ENCODE measurements at places on chromosomes 2 and 18.

DNA sequence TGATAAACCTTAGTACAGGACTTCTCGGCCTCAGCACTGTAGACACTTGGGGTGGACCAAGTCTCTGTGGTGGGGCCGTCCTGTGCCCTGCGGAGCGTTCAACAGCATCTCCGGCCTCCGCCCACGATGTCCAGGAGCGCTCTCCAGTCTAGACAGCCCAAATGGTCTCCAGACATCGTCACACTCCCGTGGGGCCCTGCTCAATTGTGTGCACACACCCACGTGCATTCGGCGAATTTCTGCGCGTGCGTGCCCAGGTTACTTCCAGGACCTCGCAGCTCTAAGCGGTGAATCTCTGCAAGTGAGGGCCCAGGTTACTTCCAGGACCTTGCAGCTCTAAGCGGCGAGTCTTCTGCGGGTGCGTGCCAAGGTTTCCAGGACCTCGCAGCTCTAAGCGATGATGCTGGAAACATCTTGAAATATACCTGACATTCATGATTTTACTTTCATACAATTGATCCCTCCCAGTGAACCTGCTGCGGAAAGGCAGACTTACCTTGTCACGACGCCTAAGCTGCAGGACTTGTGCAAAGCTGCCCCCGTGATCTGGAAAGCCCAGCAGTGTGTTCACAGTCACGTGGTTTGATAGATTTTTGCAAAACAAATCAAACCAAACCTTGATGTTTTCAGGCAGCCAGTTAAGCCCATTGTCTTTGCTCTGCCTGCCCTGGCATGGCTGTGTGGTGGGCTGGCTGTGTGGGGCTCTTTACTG, 16.1 kb upstream of the OTOS start:
- no peak for DNase-seq

DNA sequence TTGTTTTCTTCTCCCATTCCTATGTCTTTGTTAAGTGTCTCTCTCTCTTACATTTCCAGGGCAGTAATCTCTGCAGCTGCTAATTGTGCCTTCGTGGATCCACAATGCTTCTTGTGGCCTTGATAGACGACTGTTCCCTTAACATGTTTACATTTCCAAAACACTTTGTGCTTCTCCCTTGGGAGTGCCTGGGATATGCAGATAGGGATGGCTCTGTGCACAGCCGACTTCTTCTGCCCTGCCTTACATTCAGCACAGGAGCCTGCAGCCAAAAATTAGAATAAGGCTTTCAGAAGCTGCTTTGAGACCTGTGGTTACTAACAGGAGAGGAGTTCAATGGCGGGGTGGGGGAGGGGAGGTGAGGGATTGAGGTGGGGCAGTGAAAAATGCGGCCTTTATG, 328.9 kb downstream of the TDRD15 start:
- no peak for DNase-seq

- no peak for DNase-seq
Measured at GRCh38 chr2:236016496-236016895, 151.7 kb downstream of the GBX2 start.

GRCh38 chr18:60246606-60247005, 126.0 kb downstream of the MC4R start:
- DNase-seq, result no peak

GRCh38 chr2:41782306-41783158, 265.3 kb upstream of the PKDCC start:
- DNase-seq, result peak; percentile 7

DNA sequence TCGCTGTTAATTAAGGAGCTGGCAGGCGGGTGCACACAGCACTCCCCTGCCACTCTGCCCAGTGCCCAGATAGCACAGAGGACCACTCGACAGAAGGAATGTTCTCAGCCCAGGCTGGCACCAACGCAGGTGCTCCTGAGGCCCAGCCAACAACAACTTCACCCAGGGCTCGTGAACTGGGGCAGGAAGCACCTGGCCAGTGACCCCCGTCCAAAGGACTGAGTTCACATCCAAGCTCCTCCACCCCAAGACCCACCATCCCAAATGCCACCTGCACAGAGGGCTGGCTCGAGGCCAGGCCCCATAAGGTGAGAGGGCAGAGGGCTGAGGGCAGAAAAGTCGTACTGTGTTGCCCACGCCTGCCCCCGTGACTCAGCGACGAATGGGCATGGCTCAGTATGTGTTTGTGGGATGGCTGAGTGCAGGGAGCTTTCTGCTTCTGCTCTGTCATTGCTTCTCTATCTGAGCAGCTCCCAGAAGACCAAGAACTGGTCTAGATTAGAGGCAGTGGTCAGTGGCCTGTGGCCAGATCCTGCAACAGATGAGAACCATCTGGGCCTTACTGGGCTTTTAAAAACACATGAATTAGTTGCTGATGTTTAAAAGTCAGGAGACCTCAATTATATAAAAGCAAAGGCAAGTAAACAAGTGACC, 68.4 kb downstream of the POLR1A start:
- DNase-seq, result peak; percentile 93

DNA sequence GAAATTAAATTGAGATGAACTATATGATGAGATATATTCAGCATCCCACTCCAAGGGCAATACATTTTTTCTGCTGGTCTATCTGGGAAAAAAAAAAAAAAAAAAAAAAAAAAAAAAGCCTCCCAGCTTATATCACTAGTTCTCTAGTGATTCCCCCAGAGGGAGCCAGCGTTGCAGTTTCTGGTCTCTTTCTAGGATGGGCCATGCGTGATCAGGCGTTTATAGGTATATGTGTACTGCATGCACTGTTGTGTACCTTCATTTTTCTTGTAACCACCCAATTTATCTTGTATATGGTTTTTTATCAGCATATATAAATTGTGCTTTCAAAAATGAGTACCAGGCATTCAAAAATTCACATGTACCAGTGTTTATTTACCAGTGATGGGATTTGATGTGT, 35.1 kb downstream of the DCDC2C start:
- DNase-seq, result no peak

DNA sequence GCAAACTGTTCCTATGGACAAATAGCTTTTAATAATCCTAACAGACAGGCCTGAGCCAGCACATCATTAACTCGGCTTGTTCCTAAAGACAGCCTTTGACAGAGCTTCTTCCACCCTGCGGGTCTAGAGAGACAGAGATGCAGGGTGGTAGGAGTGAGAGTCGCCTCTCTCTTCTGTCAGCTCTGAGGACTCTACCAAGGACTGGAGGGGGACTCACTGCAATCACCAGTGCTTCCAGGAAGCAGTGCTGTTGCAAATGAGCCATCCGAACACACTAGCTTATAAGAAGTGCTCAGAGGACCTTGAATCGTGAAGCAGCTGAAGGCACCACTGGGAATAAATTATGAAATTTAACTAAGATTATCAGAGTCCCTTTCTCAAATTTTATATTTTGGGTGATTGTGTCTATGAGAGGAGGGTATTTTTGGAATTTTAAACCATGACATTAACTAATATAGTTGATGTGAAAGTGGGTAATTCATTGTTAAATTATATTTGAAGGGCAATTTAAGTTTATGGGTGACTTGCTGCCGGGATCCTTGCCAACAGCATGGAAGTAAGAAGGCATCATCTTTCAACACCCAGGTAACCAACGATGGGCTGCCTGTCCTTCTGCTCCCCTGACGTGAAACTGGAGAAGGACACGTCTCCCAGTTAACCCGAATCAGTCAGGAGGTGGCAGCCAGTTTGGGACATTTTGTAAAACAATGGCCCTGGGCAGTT, 43.6 kb upstream of the PXDN start:
- no peak for DNase-seq

DNA sequence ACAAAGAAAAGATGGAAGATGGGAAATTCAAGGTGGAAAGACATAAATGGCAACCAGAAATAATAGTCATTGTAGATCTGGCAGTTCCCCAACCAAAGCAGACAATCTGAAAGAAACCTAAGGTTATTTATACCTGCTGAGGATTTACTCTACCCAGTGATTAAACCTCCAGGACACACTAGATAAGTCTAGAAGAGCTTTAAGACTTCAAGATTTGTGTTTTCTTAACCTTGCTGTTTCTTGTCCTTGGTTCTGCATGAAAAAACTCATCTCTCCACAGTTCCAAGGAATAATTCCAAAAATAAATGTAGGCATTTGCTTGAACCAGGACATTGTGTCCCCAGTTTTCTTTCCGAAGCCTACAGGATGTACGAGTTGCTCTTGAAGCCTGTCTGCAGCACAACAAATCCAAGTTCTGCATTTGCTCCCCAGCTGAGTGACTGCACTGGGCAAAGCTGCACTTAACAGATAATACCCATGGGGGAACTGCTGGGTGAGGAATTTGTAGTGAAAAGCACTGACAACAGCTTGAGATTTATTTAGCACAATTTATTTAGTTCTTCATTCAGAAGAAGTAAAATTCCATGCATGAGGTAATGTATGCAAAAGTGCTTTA, 19.8 kb downstream of the DTNA start:
- no peak for DNase-seq

- DNase-seq, result no peak
Measured at GRCh38 chr2:81901017-81901416, 1596.5 kb upstream of the LRRTM1 start.

GRCh38 chr2:152875701-152876695, 157.6 kb downstream of the ARL6IP6 start:
- DNase-seq, result peak; percentile 24

DNA sequence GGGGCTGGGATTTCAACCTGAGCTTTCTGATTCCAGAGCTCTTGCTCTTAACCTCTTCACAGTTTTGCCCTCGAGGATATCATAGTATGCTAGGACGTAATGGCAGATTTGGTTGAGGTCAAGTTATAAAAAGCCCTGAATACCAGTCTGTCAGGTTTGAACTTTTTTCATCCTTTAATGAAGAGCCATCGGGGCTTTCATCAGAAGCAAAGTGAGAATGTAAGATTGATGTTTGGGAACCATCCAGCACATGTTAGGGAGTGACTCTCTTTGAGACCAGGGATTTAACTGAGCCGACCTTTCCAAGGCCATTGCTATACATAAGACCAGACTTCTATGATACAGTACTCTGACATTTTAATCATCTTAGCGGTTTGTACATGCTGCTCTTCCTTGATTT, 142.5 kb downstream of the TTC27 start:
- DNase-seq, result no peak

GRCh38 chr2:175414882-175415487, 233.5 kb upstream of the ATP5MC3 start:
- DNase-seq, result peak; percentile 52

- no peak for DNase-seq
Measured at GRCh38 chr2:46333912-46334311, 36.7 kb downstream of the EPAS1 start.

DNA sequence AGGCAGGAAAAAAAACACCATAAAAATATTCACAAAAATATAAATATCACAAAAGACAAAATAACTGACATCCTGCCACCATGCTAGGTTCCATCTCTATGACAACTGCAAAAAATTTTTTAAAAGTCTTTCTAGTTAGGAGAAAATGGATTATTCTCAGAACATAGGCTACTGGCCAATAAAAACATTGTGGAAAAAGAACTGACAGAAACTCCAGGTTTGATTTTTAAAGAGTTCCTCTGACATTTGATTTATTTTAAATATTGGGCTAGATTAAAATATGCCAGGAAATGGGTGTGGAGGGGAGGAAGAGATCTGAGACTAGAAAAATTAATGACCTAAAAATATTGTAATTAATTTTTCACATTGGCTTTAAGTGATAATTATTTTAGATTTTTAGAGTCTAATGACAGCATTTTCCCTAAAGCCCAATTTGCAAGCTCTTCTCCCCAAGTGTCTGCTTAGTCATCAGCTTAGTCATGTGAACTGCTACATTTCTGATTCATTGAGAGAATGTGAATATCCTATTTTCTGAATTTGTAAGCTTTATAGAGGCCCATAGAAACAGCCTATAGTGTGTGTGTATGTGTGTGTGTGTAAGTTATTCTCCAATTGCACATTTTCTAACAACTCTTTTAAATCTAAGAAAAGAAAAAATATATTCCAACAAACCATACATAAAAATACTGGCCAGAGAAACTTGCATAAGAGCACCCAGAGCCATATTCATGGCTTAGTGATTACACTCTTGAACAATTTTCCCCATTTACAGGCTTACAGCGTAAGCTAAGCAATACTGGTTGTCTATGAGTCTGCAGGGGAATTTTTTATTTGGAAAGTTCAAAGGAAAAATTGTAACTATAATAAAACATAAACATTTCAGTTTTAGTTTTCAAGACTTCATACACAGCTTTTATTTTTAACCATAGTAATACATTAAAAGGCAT, 48.4 kb downstream of the TMEFF2 start:
- no peak for DNase-seq

GRCh38 chr2:14975381-14975780, 342.9 kb downstream of the LRATD1 start:
- DNase-seq, result no peak

DNA sequence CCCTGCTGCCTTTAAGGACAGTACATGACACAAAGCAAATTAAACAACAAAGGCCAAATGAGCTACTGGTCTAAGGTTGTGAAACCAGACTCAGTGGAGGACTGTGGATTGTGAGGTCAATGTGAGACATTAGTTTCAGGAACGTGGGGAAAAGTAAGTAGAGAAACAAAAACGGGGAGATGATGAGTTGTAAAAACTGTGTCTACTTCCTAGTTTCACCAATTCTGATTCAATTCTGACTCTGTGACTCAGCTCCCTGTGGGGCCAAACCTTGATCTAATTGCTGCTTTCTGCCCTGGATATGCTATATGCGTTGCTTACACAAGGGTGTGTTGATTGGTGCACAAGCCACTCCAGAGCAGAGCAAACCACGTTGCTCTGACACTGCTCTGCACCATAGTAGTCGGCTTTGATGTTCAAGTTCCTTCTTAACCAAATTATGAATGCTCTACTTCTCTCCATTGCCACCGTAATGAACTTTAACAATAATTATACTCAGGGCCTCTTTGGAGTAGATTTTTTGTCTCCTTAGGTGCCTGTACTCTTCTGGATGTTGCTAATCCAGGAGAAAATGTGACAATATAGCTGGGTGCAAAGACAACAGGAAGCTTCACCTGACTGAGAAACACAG, 1640.1 kb upstream of the CELF4 start:
- no peak for DNase-seq

DNA sequence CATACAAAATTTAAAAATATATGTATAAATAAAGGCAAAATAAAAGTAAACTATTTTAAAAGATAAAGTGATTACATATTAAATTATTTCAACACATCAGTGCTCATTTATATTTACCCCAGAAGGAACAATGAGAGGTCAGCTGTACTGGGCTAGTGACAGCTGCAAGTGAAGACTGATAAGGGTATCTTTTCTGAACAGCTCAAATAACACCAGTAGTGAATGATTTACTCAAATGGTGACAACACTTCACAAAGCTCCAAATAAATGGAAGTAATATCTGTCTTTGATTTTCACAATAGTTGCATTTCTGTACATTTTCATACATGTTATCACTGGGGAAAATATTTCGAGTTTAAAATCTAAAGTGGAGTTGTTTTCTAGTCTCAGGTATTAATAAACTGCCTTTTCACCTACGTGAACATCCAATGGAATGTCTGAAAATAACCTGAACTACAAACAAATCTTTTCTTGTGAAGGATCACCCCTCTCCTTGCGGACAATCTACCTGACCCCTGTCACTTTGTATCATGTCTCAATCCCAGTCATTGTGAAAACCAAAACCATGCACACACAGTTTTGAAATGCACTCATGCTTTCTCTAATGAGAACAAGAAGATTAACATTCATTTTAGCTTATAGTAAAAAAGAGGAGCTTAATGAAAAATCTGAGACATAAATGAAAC, 1928.8 kb upstream of the CELF4 start:
- DNase-seq, result no peak

- no peak for DNase-seq
Measured at GRCh38 chr2:109275120-109276012, 146.4 kb downstream of the SH3RF3 start.

- no peak for DNase-seq
Measured at GRCh38 chr2:82993609-82994008, 1465.5 kb downstream of the SUCLG1 start.

Measured in GM04504 (cell line).